ENCODE measurements at places on chromosomes 12 and 14.

DNA sequence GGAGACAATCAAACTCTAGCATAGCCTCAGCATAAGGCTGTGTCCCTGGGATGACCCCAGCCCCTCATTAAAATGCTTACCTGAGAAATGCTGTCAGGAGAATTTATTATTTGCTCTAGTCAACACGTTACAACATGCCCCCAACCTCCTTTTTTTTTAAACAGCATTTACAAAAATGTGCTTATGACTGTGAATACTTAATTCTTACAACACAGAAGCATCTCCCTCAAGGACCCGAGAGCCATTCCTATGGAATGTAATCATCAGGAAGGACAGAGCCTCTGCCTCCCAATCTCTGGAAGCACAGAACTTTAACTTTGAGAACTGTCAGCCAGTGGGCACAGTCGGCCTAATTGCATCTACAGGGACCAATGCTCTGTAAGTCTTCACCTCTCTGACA, 136.6 kb upstream of the OVCH1 start:
- DNase-seq: no peak

DNA sequence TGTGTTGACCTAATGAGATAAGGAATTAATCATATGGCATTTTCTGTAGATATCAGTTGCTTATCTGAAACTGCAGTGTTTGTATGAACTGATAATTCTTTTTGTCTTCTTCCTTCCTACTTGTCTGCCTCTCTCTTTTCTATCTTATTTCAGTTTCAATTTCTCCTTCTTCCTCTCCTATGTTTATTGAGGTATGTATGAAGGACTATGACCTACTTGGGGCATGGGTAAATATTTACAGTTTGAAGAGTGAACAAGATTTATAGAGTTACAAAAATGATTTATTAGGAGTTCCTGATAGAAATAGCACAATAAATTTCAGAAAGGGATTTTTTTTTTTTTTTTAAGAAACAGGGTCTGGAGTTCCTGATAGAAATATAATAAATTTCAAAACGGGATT, 88.7 kb upstream of the MUCL1 start:
- DNase-seq: no peak

DNA sequence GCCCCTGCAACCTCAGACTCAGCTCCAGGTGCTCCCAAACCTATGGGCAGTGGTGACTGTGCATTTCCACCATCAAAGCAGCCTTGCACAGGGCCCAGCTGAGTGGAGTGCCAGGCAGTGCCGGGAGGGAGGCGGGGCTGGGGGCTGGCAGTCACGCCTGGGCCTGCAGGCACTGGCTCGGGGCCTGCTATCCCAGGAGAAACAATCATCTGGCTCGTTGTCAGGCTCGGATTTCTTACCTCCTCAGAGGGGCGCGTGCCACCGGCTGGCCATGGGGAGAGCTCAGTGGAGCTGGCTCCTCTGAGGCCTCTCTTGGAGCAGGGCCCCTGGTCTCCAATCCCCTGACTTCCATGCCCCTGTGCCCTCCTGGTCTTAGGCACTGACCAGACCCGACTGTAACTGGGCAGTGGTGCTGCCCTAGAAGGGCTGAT, 20.2 kb upstream of the PPP1R13B start:
- no peak for DNase-seq

GRCh38 chr14:59120921-59121320, 67.5 kb upstream of the DAAM1 start:
- no peak for DNase-seq

- DNase-seq: peak; percentile 88
Observed at GRCh38 chr12:69157023-69157655, 82.2 kb upstream of the CPSF6 start.

DNA sequence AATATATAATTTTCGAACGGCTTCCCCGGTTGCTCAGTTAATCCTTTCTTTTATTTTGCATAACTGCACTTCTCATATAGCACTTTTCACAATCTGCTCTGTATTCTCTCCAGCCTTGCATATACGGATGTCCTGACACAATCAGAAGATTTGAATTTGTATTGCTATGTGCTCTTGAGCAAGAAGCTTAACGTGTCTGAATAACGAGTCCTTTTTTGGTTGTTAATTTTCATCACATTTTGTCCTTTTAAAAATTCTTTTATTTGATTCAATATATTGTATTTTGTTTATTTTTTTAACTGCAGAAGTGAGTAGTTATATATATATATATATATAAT, 17.6 kb downstream of the A2M start:
- DNase-seq: no peak

DNA sequence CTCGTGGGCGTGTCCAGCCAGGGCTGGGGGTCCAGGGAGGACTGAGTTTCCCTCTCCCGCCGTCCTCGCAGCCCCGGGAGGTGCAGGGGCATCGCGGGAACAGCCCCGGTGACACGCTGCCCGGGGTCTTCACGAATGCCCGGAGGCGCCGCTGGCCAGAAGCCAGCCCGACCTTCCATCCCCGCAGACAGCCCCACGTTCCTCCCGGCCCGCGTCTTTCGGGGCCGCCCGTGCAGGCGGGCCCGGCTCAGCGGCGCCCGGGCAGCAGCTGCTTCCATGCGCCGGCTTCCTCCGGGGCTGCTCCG, 827 bp upstream of the TEDC1 start:
- no peak for DNase-seq

GRCh38 chr12:96986883-96987523, 79.9 kb downstream of the NEDD1 start:
- DNase-seq: no peak

DNA sequence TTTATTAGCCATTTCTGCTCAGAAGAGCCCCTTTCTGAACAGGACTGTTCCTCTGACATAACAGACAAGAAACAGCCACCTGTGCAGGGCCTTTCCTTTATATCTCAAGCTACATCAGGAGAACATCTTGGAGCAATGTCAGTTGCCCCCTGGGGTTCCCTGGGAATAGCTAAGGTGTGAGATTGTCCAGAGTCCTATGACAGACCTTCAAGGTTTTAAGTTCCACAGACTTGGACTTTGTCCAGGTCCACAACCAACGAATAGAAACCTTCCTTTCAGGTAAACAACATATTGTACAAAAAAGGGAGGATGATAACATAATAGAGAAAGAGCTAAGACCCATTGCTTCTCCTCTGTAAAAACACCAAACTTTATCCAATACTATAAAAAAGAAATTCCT, 2.9 kb downstream of the IL23A start:
- DNase-seq: no peak
